T-helper 9 cell (primary cell): ENCODE measurements at places on chromosomes 1 and 21.

GRCh38 chr1:182196897-182197870 lies 135.7 kb upstream of the ZNF648 start:
- DNase-seq = no peak

- no peak for DNase-seq
These were observed 224.9 kb upstream of the COA6 start for GRCh38 chr1:234148350-234148749.

- DNase-seq = no peak
These were observed 14.1 kb downstream of the EPS15 start for GRCh38 chr1:51504806-51505525.

DNA sequence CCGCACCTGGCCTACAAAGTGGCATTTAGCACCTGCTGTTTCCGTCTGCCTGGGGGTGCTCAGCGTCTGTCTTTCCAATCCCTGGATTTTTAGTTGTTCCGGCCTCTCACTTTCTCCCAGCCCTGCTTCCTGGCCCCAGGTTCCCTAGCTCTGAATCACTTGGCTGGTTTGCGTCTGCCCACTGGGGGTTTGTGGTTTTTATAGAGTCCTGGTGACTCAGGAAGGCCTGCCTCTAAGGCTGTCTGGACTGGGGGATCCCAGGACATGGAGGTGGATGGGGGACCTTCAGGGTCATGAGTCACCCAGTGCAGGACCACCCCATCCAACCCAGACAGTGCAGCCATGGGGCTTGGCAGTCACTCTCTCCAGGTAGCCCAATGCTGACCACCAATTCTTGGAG lies 53.5 kb downstream of the MRPL37 start:
- no peak for DNase-seq

DNA sequence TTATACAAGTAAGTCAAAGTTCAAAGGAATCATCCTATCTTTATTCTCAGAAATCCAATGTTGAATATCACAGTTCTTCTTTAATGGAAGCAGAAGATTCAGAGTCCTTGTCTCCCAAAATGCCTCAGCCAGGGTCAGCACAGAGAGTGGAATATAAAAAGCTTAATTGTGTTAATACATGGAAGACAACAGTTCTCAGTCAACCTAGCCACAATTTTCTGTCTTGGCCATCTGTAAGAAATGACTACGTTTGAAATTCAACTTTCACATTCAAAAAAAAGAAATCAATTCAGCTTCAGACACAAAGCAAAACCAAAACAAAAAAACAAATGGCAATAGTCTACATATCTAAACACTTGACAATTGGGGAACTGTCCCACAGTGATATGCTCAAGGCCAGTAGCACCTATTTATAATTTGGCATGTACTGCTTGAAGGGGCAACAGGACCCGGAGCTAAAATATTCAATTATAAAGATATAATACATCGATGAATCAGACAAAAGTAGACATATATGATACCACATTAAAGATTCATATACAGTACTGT lies 27.3 kb upstream of the GLIS1 start:
- DNase-seq = no peak

DNA sequence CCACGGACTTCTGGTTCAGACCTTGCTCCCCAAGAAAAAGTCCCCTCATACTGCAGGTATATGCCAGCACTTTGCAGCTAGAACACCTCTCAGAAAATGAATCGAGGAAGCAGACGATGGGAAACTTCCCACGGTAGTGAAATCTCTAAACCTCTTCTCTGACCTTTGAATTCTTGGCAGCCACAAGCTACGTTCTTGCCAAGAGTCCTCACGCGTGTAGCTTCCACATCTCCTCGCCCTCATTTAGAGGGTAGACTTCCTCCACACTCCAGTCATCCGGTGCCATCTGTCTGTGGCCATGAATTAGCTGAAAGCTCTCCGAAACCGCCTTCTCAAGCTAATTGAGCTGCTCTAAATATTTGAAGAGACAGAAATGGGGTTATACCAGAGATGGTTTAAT lies 127.8 kb downstream of the RGS7 start:
- DNase-seq = no peak

- no peak for DNase-seq
These were observed 4.1 kb downstream of the LEPR start for GRCh38 chr1:65424573-65424889.

- DNase-seq = no peak
These were observed 99.8 kb downstream of the KAZN start for GRCh38 chr1:14698314-14698713.

DNA sequence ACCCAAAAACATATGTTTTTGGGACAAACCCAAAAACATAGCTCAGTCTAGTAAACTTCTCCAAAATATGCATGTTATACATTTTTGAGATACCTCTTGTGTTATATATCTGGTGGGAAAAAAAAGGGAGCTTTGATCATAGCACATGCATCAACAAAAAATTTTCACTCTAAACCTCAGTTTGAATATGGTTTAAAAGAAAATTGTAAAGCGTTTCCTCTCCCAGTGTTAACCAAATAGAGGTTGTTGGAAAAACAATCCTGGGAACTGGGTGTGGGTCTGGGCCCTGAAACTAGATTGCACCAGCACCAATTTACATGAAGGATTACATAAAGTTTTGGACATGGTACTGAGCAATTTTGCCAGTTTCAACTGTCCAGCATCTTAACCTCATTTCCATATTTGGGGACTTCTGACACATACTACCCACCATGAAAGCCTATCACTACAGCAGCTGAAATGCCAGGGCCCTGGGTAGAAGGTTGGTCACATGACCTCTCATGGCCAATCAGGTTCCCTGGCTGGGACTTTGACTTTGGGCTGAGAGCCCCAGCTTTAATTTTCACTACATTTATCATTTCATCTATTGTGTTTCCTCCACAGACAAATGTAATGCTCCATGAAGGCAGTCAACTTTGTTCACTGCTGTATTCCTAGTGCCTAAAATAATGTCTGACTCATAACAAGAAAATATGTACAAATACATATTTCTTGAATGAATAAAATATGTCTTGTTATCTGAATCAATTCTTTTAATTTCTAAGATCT lies 150.7 kb downstream of the SETD4 start:
- DNase-seq = no peak

GRCh38 chr1:87226341-87226760 lies 102.3 kb upstream of the LMO4 start:
- no peak for DNase-seq

DNA sequence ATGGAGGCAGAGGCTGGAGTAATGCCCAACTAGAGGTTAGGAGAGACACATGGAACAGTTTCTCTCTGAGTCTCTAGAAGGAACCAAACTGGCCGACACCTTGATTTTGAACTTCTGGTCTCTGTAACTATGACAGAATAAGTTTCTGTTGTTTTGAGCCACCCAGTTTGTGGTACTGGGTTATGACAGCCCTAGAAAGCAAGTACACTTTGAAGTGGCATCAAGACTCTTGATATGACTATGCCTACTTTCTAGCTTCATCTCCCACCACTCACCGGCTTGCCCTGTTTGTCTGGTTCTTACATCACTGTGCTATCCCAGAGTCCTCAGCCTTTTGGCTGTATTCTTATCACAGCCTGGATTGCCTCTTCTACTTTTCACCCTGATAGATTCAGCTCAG lies 230.3 kb upstream of the USP24 start:
- DNase-seq = no peak

- no peak for DNase-seq
These were observed 47.8 kb downstream of the WNT9A start for GRCh38 chr1:227899820-227900449.

GRCh38 chr1:237913345-237913744 lies 22.6 kb upstream of the ZP4 start:
- DNase-seq = no peak

DNA sequence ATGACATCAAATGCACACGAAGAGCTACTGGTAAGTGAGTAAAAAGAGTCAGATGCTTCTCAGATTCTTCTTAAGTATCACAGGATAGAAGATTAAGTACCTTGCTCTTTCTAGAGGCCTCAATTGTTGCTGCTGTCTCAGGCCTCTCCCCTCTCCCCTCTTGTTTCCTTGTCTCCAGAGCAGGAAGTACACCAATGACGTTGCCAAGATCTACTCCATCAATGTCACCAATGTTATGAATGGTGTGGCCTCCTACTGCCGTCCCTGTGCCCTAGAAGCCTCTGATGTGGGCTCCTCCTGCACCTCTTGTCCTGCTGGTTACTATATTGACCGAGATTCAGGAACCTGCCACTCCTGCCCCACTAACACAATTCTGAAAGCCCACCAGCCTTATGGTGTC lies 21.3 kb upstream of the SARS1 start:
- DNase-seq = no peak

- no peak for DNase-seq
These were observed 695.4 kb downstream of the BRINP3 start for GRCh38 chr1:189782295-189782694.

- DNase-seq = no peak
These were observed 7.1 kb downstream of the UTS2 start for GRCh38 chr1:7845761-7846160.

- DNase-seq = no peak
These were observed 24.6 kb downstream of the DMAP1 start for GRCh38 chr1:44237721-44238457.

GRCh38 chr1:55000110-55001085 lies 1.7 kb downstream of the BSND start:
- no peak for DNase-seq

DNA sequence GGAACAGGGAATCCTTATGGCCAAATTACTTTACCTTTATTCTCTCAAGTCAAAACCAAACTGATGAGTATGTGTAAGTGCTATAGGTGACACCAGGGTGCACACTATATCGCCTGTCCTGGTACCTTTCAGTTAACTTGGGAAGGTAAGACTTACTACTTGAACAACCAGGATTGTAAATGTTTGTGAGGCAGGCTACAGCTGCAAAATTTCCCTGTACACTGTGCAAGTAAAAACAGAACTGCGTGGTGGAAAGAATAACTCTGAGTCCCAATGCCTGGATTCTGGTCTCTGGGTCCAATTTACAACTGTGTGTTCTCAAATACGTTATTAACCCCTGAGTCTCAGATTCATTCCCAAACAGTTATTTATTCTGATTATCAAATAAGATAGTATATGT lies 73.5 kb downstream of the TENT5C start:
- DNase-seq = no peak

- no peak for DNase-seq
These were observed 16.1 kb upstream of the FMOD start for GRCh38 chr1:203367057-203367456.

GRCh38 chr21:25709684-25710265 lies 24.9 kb downstream of the ATP5PF start:
- DNase-seq = no peak

GRCh38 chr1:11298390-11299224 lies 25.6 kb downstream of the UBIAD1 start:
- no peak for DNase-seq

DNA sequence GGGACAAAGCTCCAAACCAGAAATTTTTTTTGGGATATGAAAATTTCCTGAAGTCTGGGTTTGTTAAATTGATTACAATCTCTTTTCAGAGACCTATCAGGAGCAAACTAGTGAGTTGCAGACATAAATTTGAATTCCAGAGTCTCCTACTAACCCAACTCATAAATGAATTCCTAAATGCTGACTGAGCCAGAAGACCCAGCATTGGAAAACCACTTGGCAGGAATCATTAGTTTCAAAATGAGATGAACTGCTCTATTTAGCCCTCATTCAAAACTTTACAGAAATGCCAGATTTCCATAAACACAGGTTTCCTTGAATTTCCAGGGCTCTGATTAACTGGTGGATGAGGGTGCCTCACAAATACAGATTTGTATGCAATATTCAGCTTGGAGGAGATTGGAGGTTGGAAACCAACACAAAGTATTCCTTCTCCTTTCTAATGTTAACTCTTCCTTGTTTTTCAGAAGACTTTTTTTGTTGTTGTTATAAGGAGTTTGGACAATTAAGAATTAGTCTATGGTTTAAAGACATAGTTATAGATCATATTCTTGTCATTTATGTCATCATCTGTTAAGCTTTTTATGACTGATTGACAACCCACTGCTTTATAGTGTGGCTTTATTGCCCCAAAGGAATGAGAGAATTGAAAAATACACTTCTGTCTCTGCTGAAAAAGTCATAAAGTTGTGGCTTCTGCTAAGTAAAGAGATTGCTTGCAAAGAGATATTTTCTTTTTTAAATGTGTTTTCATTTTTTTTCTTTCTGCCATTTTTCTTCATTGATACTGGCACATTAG lies 222.8 kb downstream of the HLX start:
- no peak for DNase-seq

GRCh38 chr1:212488436-212489283 lies 55.9 kb downstream of the NENF start:
- no peak for DNase-seq

DNA sequence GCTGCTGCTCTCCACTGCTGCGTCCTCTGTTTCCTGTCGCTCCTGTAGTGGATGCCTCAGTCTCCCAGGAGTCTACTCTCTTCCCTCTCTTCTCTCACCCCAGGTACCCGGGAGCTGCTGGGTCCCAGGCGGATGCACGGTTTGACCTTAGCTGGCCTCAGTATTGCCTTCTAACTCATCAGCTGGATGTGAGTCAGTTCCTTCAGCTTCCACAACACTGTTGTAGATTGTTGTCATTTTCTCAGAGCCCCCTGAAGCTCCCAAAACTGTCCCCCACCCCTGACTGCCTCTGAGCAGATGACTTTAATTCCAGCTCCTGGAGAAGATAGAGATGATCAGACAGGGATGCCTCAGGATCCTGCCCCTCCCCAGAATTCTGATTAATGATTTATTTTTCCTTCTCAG lies 7.2 kb downstream of the CNIH3 start:
- DNase-seq = no peak

- no peak for DNase-seq
These were observed 37.5 kb upstream of the LAMC2 start for GRCh38 chr1:183148599-183148998.

DNA sequence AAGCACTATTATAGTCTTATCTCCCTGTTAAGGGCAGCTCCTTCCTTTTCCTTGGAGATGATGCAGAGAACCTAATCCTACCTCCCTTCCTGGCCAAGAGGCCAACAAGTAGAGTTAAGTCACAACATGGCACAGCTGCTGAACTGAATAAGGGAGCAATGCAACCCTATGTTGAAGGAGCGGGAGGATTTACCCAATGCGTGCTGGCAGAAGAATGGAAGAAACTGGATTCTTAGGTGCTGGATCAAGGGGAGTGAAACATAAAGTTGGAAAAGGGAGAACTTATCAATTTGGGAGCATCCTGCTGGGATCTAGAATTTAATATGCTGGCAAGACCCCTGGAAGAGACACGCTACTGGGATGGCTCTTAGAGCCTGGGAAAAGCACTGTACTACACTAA lies 12.0 kb upstream of the HUNK start:
- no peak for DNase-seq
